Activated effector memory CD4-positive, alpha-beta T cell treated with anti-CD3 and anti-CD28 coated beads, Interleukin-2, amount 50 U/mL, for 16 hours (primary cell): ENCODE measurements at places on chromosomes 4 and X.
A peak's percentile ranks its signal among the peaks of the same experiment; 100 is the strongest.

GRCh38 chr4:137627739-137628460, 95.6 kb upstream of the PCDH18 start:
- no peak for DNase-seq

DNA sequence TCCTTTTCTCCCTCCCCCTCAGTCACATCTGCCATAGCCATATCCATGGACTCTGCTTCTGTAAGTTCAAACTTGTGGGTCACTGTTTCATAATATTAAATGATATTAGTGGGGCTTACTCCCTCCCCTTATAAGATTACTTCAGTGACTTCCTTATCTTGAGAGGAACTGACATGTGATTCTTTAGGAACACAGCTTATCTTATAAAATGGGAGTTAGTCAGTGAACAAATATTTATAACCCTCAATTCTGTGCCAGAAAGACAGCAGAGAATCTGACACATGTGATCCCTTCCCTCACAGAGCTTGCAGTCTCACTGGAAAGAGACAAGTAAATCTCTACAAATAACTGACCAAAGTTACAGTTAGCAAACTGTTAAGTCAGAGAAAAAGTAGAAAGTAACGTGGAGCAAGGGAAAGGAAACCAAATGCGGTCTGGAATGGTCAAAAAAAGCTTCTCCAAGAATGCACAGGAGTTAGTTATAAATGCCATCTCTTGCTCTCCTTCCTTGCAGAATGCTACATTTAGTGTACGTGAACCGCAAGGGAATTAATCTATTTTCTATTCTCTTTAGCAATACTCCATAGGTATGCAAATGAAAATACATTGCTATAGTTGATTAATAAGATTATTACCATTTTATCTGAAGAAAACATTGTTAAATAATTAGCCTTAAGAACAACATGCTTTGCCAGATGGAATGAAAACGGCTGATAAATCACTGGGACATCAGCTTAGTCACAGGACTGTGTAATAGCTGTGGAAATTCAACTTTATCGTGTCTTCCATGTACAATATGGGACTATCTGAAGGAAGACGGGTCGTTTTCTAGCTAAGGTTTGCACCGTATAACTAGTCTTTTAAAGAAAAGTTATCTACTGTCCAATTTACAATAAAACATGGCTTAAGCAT, 29.0 kb downstream of the SGMS2 start:
- no peak for DNase-seq

- no peak for DNase-seq
Measured at GRCh38 chrX:41137589-41137988, 52.3 kb downstream of the USP9X start.

DNA sequence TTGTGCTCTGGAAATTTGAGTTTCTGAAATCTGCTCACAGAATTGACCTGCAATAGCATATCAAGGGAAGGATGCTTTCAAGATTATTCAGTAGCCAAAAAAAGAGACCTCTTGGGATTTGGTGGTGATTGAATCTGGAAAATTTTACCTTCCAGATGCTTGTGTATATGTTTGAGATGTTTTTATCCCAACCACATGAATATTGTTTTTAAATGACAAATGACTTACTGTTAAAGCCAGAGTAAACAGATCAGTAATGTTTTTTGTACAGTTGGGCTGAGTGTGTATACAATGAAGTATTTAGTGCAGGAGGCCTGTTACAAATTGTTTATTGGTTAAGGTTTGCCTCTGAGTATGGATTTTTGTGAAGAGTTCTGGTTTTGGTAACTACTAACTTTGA, 126.5 kb downstream of the CBR4 start:
- DNase-seq, result no peak

DNA sequence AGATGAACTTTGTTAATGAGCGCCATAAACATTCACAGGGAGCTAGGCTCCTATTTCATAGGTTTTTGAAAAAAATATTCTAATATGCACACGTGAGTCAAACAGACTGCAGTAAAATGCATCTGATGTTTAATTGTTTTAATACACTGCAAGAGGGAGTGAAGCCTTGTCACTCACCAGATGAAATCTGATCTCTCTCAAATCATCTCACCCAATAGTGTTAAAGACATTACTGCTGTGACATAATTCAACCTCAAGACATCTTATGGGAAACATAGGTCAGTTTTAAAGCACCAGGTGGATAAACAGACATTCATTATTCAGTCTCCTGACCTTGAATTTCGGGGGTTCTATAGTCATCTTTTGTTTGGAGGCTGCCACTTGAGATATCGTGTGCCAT, 148.3 kb downstream of the MAML3 start:
- no peak for DNase-seq

DNA sequence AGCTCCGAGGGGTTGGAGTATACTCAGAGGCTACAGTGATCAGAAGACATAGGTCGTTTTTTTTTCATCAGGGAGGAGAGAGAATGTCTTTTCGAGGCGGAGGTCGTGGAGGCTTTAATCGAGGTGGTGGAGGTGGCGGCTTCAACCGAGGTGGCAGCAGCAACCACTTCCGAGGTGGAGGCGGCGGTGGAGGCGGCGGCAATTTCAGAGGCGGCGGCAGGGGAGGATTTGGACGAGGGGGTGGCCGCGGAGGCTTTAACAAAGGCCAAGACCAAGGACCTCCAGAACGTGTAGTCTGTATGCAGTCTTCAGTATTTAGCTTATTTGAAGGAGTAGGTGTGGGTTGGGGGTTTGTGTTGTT, 500 bp downstream of the GAR1 start:
- peak; percentile 81 for DNase-seq

- DNase-seq, result no peak
Measured at GRCh38 chrX:38857736-38858523, 56.7 kb downstream of the MID1IP1 start.

DNA sequence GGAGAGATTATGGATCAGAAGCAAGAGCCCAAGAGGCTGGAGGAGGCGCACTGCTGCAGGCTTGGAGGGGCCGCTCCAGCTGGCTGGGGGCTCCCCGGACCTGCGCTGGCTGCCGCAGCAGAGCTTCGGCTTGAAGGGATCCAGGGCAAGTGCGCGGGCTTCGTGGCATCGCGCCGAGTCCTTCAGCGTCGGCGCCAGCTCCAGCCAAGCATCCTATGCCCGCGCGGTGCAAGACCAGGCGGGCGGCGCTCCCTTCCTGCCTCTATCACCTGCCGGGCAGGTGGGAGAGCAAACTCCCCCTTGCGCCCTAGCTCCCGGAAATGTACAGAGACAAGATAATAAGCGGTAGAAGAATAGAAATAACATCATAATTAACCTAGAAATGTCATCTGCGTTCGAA, 10.5 kb upstream of the UCP1 start:
- no peak for DNase-seq

DNA sequence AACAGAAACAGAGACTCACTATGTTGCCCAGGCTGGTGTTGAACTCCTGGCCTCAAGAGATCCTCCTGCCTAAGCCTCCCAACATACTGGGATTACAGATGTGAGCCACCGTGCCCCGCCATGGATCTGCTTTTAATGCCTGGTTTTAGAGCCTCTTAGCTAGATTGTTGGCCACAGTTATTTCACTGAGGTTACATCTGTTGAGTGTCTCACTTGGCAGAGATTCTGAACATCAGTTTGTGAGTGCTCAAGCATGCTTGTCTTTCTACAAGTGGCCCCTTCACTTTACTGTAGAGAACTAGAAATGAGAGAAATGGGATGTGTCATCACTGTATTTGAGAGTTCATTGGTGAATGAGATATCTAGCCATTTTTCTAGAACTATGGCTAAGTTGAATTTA, 218.5 kb downstream of the APBB2 start:
- DNase-seq, result no peak

GRCh38 chr4:17690898-17691297, 76.5 kb downstream of the MED28 start:
- DNase-seq, result no peak

DNA sequence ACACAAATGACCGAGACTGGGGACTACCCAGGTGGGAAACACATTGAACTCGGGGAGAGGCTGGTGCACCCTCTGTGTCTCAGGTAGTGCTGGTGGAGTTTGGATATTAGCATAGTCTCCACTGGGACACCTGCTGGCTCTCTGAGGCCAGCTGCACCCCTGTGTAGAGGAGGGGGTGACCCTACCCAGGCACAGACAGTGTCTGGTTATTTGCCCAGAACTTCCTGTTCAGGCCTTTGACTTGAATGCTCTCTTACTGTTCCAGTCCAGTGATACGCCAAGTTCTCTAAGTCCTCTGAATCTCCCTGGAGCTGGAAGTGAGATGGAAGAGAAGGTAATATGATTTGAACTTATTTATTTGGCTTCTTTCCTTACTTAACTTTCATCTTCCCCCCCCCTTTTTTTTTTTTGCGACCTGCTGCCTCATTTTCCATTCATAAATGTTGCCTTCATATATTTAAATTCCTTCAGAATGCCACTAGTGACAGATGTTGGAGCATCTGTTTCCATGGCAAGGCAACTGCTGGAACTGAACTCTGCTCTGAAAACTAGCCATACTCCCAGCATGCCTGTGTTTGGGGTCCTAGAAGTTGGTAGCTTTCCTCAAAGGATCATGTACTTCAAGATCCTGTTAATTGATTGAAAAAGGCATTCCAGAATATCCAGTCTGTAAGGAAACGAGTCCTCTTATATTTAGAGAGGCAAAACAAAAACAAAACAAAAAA, 76.7 kb downstream of the AASDH start:
- no peak for DNase-seq

DNA sequence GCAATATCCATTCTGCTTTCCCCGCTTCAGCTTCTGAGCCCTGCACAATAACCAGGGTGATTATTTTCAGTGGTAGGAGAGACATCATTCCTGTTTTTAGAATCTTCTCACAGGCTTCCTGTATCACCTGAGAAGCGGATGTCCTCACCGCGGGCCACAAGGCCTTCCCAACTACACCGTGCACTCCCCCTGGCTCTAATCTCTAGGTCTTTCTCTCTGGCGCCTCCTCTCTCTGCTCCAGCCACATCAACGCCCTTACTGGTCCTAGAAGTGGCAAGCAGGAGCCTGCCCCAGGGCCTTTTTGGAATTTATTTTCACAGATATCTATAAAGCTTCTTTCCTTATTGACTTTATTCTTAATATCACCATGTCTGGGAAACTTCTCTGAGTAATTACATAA, 675.2 kb upstream of the FRG1 start:
- no peak for DNase-seq

DNA sequence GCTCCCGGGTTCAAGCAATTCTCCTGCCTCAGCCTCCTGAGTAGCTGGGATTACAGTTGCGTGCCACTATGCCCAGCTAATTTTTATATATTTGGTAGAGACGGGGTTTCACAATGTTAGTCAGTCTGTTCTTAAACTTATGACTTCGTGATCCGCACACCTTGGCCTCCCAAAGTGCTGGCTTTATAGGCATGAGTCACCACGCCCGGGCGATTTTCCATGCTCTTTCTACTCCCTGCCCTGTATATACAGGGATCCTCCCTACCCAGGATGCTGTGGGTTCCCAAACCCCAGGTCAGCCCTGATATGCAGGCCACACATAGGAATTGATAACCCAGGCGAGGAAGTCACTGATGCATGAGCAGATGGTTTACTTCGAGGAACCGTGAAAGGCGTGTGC, 31.4 kb downstream of the SSX5 start:
- DNase-seq, result no peak

GRCh38 chr4:94558392-94558904, 106.7 kb downstream of the PDLIM5 start:
- DNase-seq, result no peak

- DNase-seq, result no peak
Measured at GRCh38 chr4:10893395-10893794, 208.8 kb upstream of the CLNK start.

GRCh38 chr4:183437452-183437851, 7.0 kb upstream of the CDKN2AIP start:
- DNase-seq, result no peak

- no peak for DNase-seq
Measured at GRCh38 chrX:10166731-10167151, 10.0 kb downstream of the CLCN4 start.

DNA sequence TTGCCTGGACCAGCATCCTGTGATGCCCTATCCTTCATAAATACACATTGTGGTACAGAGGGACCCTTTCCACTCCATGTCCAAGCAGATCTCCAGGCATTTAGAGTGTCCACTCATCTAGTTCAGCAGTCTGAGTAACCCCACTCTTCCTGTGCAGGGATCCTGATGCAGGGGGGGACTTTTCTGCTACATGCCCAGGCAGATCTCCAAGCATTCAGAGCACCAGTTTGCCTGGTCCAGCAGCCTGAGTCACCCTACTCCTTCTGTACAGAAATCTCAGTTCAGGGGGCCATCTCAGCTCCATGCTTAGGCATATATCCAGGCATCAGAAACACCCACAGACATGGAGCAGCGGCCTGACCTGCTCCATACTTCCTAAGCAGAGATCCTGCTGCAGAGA, 1089.8 kb downstream of the FAT4 start:
- no peak for DNase-seq

DNA sequence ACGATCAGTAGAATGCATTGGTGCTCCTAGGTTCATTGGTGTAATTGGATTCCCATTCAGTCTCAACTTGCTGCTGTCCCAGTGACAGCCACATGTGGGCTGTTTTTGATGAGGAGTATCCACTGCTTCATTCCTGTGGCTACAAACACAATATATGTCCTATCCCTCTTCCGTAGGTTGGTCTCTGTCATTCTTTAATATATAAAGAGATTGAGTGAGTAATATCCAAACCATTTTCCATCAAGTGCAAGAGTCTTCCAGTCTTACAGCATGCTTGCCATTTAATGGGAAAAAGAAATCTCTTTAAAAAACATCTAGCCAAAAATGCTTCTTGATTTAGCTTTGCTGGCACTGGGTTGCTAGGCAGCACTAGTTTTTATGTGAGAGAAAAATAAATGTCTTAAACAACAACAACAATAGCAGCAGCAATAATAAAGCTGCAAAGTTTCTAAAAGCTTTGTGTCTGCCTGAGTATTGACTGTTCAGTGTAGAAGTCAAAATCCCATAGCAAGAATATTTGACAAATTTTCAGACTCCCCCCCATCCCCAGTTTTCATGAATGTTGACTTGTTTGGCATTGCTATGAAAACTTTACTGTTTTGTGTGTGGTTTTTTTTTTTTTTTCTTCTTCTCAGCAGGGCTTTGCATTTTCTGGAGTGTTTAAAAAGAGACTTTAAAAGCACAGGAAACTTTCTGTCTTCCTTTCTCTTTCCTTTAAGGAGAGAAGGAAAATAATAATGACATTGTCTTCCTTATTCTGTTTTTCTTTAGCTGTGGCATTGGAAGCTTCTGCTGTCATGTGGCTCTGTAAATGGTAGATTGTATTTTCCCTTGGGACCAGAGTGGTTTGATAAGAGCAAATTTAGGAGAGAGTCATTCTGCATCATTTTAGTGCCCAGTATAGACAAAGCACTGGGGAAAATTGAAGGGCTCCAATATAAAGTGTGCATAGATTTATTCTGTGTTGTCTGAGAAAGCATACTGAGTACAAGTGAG, 244.3 kb downstream of the ARHGAP10 start:
- DNase-seq, result no peak

DNA sequence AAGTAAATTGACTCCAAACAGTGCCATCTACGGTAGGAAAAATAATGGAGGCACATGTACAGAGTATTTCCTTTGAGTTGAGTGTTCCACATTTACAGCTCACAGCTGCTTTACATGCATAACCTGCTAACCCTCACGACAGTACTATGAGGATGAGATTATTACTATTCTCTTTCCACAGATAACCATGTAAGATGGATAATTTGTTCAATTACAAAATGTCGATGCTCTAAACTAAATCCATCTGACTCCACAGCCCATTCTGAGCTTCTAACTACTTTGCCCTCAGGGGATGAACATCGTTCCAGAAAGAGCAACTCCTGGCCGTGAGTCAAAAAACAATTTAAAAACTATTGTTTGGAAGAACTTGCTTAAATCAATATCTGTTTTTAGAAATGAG, 330.4 kb upstream of the NWD2 start:
- no peak for DNase-seq
